A549 treated with Hydrocortisone at 1 μM for 4 hours (cell line): ENCODE measurements at places on chromosomes 2 and 18. TPM values are rescaled to one million over a fixed set of nuclear protein-coding genes. Genes with fewer than 3 reads are reported as not detected.

The VWA3B gene
- 0.15 to 0.29 TPM (median 0.26 TPM) in 3 of 5 replicates, not detected in the others for total RNA-seq

The LRRC30 gene
- total RNA-seq: not detected in 5 replicates

The SPATA3 gene
- not detected in 5 replicates for total RNA-seq

The OSBPL6 gene
- 5.2 to 7.6 TPM (median 6.2 TPM) in 5 replicates for total RNA-seq

The UGT1A3 gene
- 0.06 to 0.20 TPM (median 0.14 TPM) in 4 of 5 replicates, not detected in the other for total RNA-seq

The INO80D gene
- total RNA-seq: 1.3 to 2.1 TPM (median 1.6 TPM) in 5 replicates

The CFC1 gene
- 0.09 to 0.10 TPM in 2 of 5 replicates, not detected in the others for total RNA-seq

The PLEKHH2 gene
- total RNA-seq: 1.5 to 2.4 TPM (median 2.1 TPM) in 5 replicates

The RDH14 gene
- total RNA-seq: 33.5 to 42.5 TPM (median 37.3 TPM) in 5 replicates

The QPCT gene
- total RNA-seq: 19.8 to 23.6 TPM (median 21.4 TPM) in 5 replicates

The DNAH7 gene
- 0.82 to 1.2 TPM (median 1.0 TPM) in 5 replicates for total RNA-seq

The ANKAR gene
- total RNA-seq: 1.3 to 1.4 TPM (median 1.3 TPM) in 5 replicates

The SMYD1 gene
- total RNA-seq: not detected in 5 replicates

The FHOD3 gene
- total RNA-seq: 1.9 to 3.4 TPM (median 2.8 TPM) in 5 replicates

The GALR1 gene
- not detected in 5 replicates for total RNA-seq

The ZNF892 gene
- total RNA-seq: 0.23 to 0.91 TPM (median 0.60 TPM) in 5 replicates

The ERMN gene
- not detected in 5 replicates for total RNA-seq

The PARD3B gene
- total RNA-seq: 0.61 to 1.5 TPM (median 0.94 TPM) in 5 replicates

The CCL20 gene
- total RNA-seq: 3.4 to 7.8 TPM (median 6.1 TPM) in 5 replicates

The ADD2 gene
- 18.8 to 28.6 TPM (median 25.3 TPM) in 5 replicates for total RNA-seq

The SPATS2L gene
- total RNA-seq: 114 to 133 TPM (median 125 TPM) in 5 replicates

The DCDC2C gene
- total RNA-seq: 0.21 to 0.56 TPM (median 0.40 TPM) in 4 of 5 replicates, not detected in the other

The SERPINB10 gene
- not detected in 5 replicates for total RNA-seq

The KIAA2012 gene
- not detected in 5 replicates for total RNA-seq

The EFHD1 gene
- 3.3 to 5.0 TPM (median 4.3 TPM) in 5 replicates for total RNA-seq
